ENCODE measurements at places on chromosomes 4 and X. TPM values are rescaled to one million over a fixed set of nuclear protein-coding genes. Genes with fewer than 3 reads are reported as not detected.

GRCh38 chrX:136126371-136126770, 21.0 kb upstream of the FHL1 start:
- no peak for DNase-seq

DNA sequence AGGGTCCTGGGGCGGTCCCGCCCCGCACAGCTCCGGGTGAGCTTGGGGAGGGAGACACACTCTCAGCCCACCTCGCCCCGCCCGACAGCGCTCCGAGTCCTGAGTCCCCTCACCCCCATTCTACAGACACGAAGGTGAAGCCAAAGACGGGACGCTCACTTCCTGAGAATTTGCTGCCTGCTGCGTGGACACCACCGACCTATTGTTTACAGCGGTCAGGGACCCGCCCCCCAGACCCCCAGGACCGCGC, 796 bp upstream of the ZNF141 start:
- DNase-seq: no peak

DNA sequence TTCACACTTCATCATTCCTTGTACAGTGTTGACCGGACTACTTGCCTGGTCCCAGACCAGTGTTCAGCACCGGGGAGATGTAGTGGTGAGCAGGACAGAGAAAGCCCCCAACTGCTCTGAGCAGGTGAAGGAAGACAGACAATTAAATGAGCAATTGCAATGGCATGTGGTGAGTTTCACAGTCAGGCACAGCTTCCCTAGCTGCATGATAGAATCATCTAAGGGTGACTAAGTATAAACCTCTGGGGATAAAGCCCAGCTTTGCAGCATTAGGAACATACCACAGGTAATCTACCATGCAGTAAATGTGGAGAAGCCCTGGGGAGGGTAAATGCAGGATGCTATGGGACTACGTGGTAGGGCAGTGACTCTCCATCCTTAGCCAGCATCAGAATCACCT, 47.8 kb downstream of the TMA16 start:
- peak; percentile 79 for DNase-seq

DNA sequence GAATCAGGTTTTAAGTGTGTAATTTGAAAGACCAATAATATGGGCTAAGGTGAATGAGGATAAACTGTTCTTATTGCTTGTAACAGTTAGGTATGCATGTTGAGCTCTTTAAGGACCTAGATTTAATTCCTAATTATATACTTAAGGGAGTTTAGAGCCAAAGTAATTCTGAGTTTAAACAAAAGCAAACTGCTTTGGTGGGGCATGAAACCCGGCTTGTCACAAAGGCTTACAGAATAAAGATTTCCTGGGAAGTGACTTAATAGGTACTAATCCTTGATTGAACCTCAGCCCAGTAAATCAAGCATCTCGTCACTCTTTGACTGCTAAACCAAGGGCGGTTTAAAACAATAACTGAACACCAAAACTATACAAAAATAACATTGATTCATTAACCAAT, 1324.2 kb downstream of the RPA4 start:
- no peak for DNase-seq

DNA sequence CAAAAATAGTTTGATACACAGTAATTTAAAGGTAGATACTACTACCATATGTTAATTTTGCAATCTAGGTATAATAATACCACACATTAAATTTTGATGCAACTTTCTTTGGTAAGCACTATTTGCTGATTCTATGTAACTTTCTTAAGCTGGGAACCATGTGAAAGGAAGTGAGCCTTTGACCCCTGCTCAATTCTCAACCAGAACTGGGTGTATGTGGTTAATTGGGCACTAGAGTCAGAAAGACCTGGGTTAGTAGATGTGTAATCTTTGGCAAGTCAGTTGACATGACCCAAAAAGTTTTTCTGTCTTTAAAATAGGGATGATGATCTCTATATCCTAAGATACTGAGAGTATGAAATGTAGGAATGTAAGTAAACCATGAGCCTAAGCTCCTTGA, 22.4 kb downstream of the TLR2 start:
- DNase-seq: no peak

- peak; percentile 75 for DNase-seq
These were observed 53.5 kb downstream of the TMEM131L start for GRCh38 chr4:153519687-153520086.

DNA sequence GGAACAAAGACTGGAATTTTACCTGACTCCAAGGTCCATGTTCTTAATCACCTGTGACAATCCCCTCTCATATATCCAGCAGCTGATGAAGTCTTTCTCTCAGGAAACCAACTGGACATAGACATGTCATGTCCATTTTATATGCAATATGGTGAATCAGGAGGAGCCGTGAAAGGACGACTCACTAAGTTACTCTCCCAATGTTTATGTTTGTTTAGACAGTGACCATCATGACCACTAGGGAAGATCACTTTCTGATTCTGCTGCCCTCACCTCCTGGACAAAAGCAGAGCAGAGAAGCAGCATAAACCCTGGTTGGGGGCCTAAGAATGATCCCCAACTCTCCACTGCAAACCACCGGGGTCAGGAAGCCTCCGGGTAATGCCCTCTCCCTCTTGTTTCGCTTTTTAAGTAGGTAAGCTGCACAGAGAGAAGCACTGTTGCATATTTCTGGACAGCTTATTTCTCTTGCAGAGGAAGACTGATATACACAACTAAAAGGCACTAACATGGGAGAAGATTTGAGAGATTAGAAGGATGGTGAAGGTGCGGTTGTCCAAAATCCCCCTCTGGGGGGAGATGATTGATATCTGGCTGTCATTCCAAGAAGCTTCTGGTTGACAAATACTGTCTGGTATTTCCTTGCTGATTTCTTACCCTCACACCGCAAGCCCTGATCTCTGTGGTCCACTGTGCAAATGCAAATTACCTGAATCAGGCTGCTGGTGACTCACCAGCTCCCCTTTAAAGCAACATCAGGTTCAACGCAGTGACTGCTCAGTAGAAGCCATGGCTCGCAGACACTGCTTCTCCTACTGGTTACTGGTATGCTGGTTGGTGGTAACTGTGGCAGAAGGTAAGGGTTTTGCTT, at the start of gene ODAPH:
Gene ODAPH (plus strand): TSS at position 773 of the 871 bp plus-strand sequence. CDS start 17 bp downstream, at position 790.
- peak; percentile 53 for DNase-seq

- no peak for DNase-seq
These were observed 246.8 kb upstream of the NWD2 start for GRCh38 chr4:36997727-36998126.

- peak; percentile 85 for DNase-seq
These were observed 401.8 kb downstream of the RAPGEF2 start for GRCh38 chr4:159504684-159505083.

DNA sequence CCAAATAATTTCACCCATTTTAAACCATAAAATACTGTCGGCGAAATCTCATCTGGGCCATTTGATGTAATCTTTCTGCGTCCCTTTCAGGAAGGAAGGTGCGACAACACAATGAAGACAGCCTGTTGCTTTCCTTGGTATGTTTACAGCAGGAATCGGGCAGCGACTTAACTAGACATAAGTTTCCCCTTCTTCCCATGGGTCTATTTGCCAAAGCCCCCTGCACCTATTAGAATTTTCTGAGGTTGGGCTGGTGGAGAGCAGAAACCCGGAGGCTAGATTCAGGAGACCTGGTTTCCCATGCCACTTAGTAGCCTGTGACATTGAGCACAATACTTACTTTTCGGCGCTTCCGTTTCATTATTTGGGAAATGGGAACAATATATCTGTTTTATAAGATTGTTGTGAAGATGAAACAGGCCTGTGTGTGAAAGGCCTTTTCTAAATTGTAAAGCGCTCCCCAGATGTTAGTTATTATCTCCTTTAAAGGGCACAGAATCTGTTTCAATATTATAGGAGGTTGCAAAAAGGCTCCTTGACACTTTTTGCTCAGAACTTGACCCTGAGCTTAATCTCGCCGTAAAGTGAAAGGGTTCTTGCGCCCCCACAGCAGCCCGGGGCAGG, 552 bp upstream of the AFF1 start:
- no peak for DNase-seq

DNA sequence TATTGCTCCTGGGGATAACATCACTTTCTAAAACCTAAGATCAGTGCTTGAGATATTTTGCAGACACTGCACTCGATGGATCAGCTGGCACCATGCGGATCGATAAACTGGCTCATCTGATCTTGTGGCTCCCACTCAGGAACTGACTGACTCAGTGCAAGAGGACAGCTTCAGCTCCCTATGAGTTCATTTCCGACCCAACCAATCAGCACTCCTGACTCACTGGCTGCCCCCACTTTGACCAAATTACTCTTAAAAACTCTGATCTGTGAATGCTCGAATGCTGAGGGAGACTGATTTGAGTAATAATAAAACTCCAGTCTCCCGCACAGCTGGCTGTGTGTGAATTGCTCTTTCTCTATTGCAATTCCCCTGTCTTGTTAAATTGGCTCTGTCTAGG, 110.1 kb downstream of the ANAPC4 start:
- DNase-seq: no peak

GRCh38 chr4:25560605-25561004, 95.0 kb upstream of the SLC34A2 start:
- DNase-seq: no peak

DNA sequence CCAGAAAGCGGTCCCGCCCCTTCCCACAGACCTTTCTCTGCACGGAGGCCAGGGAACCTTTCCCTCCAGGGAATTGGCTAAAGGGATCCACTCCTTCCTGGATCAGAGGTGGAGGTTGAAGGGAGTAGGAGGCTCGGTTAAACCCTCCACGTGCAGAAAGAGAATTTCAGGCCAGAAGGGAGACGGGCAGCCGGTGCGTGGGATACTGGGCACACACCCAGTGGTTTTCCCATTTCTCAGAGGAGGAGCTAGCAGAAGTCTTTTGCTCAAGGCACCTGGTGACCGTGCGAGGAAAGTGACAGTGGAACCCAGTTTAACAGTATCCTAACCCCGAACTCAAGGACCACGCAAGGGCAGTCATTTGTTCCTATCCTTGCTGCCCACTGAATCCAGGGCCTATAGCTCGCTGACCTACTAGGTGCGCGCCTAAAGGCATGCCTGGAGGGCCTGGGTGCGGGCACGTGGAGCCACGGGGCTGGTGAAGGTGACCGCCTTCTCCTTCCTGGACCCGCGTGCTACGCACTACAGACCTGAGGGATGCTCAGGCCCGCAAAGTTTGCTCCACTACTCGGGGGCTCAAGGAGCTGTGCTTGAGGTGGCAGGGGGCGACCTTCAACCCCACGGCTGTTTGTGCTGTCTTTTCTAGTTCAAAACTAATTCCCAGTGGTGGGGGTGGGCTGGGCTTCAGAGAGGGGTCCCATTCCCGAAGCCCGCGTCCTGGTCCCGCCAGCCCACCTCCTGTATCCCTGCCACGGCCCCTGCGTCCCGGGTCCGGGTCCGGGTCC, 587 bp upstream of the AFF2 start:
- DNase-seq: no peak

- peak; percentile 59 for DNase-seq
These were observed 9.1 kb downstream of the LAMTOR3 start for GRCh38 chr4:99885063-99885664.

DNA sequence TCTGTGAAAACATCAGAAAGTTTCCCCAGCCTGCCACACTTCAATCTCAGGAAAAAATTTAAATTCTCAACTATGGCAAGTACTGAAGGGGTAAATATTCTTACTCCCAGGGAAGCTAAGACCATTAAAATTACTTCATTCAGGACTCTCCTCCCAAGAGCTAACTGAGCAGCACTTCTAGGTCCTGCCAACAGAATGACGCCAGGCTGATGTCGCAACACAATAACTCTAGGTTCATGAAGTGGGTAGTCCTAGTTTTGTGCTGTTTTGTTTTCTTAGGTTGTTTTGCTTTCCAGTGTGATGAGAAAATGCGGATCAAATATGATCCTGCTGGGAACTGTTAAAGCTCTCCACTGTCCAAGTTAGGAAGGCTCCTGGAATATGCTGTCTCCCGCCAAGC, 180.0 kb downstream of the NKX6-1 start:
- peak; percentile 8 for DNase-seq

NR0B1 gene
- total RNA-seq: not detected

TIMP1 gene
- 505 TPM for total RNA-seq

SFRP2 gene
- total RNA-seq: not detected

SCRG1 gene
- not detected for total RNA-seq

PRSS12 gene
- total RNA-seq: 8.2 TPM

SCOC gene
- 86.6 TPM for total RNA-seq

All from LHCN-M2 (cell line).